ENCODE measurements at places on chromosomes 13 and 19. TPM values are rescaled to one million over a fixed set of nuclear protein-coding genes. Genes with fewer than 3 reads are reported as not detected.

The GRK1 gene
- total RNA-seq, result 0.07 TPM

The MVB12A gene
- 31.8 TPM for total RNA-seq

The KASH5 gene
- total RNA-seq, result 0.95 TPM

The FCAR gene
- not detected for total RNA-seq
